ENCODE measurements at places on chromosomes 6 and 20.

- no peak for DNase-seq
Measured at GRCh38 chr20:49680484-49680883, 33.2 kb downstream of the B4GALT5 start.

DNA sequence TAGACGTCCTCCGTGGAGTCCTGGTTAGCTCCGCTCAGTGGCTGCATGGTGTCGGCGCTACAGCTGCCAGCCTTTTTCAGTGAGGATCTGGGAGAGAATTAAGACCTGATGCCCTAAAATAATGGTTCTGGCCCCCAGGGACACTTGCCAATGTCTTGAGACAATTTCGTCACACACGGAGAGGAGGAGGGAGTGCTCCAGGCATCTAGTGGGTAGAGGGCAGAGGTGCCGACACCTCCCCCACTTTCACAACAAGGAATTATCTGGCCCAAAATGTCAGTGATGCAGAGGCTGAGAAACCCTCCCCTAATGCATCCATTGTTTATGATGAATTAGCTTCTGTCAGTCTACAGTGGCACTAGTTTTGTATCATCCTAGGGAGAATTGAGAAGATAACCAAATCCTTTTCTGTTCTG, 24.4 kb downstream of the TMEM181 start:
- DNase-seq, result no peak

- no peak for DNase-seq
Measured at GRCh38 chr20:611047-611842, 1.1 kb upstream of the TCF15 start.

GRCh38 chr20:9332791-9333479, 181.5 kb upstream of the LAMP5 start:
- no peak for DNase-seq

- DNase-seq, result no peak
Measured at GRCh38 chr6:127186889-127187288, 68.4 kb downstream of the RSPO3 start.

DNA sequence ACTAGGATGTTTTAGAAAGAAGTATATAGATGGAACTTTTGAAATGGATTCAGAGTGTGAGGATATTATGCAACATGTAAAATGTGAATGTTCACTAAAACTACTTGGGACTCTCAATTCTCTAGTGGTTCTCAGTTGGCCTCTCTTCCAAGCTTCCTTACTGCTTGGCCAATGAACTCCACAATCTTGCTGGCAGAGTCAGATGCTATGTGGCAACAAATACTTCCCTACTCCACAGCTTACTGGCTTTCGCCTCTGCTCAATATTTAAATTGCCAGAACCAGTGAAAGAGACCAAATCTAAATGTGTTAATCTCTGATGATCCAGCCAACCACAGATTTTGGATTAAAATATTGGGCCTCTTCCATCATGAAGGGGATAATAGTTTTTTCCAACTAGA, 138.4 kb downstream of the HTR1B start:
- DNase-seq, result no peak

DNA sequence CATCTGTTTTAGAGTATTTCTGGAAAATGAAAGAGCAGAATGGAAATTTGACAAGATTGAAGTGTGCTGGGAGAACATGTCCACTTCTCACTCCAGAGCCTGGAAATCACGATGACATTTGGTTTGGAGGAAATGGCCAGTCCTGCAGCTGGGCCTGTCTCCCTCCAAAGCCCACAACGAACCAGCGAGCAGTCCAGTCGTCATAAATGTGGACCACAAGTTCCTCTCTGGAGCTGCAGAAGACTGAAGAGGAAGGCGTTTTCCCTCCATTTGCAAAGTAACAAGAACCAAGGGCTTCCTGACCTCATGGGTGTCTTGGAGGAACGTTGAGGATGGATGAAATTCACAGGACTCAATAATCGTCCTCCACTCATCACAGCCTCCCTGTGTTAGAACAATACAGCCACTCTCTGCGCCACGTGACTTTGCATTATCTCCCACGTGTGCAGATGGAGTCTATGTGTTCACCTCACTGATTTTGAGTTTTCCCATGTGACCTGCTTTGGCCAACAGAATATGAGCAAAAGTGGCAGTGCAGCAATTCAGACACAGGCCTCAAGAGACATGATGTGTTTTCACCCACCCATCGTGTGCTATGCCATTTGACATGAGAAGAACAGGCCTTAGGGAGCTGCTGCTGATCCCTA, 9.1 kb upstream of the SPATS1 start:
- no peak for DNase-seq

- DNase-seq, result no peak
Measured at GRCh38 chr6:70668499-70668812, 773 bp downstream of the SMAP1 start.

DNA sequence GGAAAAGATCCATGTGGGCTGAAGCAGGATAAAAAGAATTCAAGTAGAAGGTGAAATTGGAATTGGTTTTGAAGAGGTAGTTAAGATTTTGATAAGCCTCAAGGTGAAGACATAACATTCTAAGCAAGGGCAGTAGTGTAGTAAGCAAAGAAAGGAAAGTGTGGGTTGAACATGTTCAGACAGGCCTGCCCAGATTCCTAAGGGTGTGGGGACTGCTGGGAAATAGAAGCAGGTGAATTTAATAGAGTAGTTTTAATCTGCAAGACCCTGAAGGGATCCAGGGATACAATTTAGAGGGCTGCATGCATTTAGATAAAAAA, 19.1 kb downstream of the TAB2 start:
- DNase-seq, result no peak

DNA sequence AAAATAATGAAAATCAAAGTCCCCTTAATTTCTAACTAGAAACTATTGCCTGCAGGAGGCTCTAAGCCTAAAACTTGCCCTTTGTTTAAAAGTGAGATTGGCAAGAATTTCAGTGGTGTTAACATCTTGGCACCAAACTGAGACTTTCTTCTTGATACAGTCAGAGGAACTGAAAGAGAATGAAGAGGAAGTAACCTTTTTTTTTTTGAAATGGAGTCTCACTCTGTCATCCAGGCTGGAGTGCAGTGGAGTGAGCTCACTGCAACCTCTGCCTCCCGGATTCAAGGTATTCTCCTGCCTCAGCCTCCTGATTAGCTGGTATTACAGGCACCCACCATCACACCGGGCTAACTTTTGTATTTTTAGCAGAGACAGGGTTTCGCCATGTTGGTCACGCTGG, 3.6 kb downstream of the DOP1A start:
- DNase-seq, result no peak

- DNase-seq, result no peak
Measured at GRCh38 chr20:51352791-51353190, 189.7 kb downstream of the NFATC2 start.

DNA sequence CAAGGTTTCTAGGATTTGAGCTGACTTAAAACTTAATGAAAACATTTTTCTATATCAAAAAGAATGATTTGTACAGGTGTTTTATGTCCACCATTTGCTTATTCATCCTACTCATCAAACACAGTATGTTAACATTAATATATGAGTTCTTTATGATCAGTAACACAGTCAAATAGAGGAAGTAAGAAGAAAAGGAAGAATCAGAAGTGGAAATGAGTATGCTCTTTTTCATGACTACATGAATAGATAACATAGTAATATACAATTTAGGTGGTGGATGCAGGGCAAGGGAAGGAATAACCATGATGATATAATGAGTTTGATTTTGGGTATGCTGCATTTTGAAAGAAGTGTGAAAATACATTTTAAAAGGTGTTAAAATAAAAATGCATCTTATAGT, 16.5 kb downstream of the KPNA5 start:
- no peak for DNase-seq

- DNase-seq, result no peak
Measured at GRCh38 chr6:107550241-107550840, 60.4 kb downstream of the SOBP start.

DNA sequence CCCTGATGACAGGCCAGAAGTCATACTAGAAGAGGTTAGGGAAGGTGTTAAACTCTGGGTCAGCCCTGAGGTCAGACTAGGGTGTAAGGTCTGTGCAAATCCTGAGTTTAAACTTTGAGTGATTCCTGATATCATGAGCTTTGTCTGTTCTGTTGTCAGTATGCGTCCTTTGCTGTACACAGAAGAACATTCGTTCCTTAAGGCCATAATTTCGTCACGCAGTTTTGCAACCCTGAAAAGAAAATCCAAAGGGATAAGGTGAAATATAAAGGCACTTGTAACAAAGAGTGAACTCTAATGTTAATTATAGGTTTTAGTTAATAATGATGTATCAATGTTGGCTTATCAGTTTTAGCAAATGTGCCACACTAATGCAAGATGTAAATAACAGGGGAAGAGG, 2.3 kb downstream of the DST start:
- no peak for DNase-seq

DNA sequence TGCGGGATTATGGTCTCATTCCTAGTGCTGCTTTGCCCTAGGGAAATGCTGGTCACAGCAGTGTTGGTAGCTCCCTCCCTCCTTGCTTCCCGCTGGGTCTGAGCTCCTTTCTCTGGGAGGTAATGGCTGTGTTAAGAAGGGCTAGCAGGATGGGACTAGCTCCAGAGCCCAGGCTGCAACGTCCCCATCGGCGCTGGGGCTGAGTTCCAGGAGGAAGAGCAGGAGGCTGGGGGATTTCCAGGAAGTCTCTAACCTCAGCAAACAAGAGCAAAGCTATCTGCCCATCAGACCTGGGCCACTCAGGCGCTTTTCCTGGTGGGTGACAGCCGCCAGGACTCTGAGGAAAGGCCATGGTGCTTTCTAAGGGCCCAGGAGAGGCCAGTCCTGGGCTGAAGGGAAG, 174.2 kb downstream of the DLL1 start:
- no peak for DNase-seq

GRCh38 chr6:130968476-130968875, 94.6 kb downstream of the EPB41L2 start:
- DNase-seq, result no peak

GRCh38 chr6:145042559-145042958, 692.8 kb downstream of the EPM2A start:
- DNase-seq, result no peak

DNA sequence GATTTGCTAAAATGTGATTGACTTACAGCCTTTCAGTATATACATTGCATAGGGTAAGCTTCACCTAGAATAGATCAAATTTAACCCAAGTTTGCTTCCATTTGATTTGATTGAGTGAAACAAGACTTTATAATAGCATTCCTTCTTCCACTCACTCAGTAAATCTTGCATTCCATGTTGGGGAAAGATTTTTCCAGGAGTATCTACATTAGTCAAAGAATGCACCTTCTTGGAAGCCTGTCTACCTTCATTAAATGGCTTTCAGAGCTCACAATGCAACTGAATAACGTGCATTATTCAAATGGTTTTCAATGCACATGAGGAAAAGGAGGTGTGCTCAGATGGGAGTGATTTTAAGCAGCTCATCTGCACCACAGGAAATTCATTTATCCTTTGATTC, 38.3 kb upstream of the TSHZ2 start:
- DNase-seq, result no peak

- no peak for DNase-seq
Measured at GRCh38 chr6:154226461-154226860, 130.1 kb downstream of the IPCEF1 start.

DNA sequence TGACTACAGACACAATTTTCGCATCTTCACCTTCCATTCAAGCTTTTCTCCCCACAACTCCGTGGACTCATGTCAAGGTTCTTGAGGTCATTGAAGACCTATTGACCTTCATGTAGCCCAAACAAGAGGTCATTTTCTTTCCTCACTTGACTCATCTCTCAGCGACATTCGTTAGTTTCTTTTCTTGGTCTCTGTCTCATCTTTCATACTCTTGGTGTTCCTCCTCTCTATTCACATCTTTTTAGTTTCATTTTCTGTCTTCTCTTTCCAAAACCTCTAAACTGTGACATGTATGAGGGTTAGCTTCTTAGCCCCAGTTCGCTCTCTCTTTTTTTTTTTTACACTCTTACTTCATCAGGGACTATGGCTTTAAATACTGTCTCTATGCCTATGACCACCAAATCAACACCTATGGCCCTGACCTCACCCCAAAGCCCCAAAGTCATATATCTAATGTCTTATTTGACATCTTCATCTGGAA, 128.6 kb upstream of the BACH2 start:
- DNase-seq, result no peak

GRCh38 chr6:42257063-42257462, 39.4 kb upstream of the MRPS10 start:
- no peak for DNase-seq

GRCh38 chr6:107198631-107199416, 83.5 kb upstream of the BEND3 start:
- no peak for DNase-seq

Data from AG04449 (cell line).